Lung (tissue), 17 donors: ENCODE measurements at places on chromosomes 13 and 19.

DNA sequence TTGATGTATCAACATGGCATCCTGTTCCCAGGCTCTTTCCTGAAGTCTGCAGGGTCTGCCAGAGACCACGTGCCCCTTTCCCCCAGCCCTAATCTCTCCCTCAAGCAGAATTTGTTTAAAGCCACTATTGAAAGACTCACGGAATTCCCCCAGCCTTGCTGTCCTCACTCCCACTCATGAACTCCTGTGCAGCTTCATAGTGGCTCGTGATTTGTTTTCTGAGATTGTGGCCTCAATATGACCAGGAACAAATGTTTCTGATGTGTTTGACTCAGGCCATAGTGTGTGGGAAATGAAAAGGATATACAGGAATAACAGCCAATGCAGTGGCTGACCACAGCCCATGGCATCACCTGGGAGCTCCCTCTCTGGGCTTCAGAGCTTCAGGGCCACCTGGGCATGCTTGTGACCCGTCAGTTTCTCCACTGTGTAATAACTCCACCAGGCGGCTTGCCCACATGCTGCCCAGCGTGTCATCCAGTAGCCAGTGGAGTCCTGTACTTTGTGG, 8.1 kb upstream of the SERPINE3 start:
- H3K4me3 ChIP-seq = no peak overlapping the region
- DNase-seq = no peak
- H3K4me1 ChIP-seq = no peaks in the 10 kb centered on the region
- no peak overlapping the region for H3K27ac ChIP-seq
- H3K27me3 ChIP-seq = no peaks in the 10 kb centered on the region

DNA sequence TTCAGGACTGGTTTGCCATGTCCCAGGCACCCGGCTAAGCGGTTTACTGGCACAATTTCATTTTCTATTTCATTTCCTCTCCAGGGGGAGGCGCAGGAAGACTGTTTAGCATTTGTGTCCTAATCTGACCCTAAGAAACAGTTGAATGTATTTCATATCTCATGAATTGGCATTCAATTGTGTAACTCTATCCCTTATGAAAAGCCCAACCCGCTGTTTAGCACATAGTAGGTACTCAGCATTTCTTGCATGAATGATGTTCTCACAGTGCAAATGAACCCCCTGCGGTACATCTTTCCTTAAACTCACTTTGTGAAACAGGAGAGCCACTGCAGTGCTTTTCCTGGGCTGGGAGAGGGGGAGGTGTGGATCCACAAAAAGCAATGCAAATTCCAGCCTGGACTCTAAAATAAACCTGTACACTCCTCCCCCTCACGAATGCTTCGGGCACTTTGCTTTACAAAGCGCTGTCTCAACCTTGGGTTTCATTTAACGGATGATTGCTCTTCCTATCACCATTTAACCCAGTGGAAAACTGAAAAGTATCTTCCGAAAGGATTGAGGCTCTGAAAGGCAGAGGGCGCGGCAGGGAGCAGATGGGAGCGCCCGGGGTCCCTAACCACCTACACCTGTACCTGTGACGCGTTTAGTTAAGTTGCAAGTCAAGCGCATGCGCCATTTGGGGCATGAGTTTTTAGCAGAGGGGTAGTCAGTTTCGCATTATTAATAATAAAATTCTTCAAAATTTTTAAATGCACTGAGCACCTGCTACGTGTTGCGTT, 1.2 kb upstream of the EEF2 start:
- H3K4me1 ChIP-seq = no peaks in the 10 kb centered on the region
- peak overlapping the region; percentile 37 for H3K27ac ChIP-seq
- peak; percentile 67 for DNase-seq

DNA sequence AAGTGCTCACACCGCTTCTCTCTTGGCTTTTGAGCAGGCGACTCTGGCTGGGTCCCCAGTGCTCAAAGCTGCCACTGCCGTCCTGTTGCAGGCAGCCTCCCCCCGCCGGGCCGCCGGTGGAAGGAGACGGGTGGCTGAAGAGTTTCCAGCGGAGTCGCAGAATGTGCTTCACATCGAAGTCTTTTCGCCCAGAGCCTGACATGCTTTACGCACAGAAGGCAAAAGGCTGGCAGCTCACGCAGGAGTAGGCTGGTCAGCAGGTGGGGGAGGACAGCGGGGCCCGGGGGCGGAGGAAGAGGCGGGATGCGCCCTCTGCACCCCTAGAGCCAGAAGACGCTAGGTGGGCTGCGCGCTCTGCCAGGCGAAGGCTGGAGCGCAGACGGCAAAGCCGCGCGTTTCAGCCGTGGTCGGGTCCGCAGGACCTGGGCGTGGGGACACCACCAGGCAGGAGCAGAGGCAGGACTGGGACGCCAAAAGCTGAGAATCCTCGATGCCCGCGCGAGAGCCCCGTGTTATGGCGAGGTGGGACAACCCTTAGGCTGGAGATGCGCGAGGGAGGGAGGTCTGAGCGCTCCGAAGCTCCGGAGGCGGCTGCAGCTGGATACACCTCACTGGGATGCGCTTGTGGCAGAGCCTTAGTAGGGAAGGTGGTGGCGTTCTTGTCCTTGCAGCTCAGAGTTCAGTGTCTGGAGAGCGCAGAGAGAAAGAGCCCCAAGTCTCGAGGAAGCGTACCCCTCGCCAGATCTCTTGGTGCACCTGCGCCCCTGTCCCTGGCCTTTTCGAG, at the start of gene ATXN8OS:
ATXN8OS (plus strand) TSS at position 329 of the 784 bp plus-strand sequence.
- no peaks in the 10 kb centered on the region for H3K4me1 ChIP-seq
- H3K36me3 ChIP-seq = no peaks in the 10 kb centered on the region
- no peak within 1 kb of the TSS for H3K27ac ChIP-seq
- no peak within 1 kb of the TSS for H3K4me3 ChIP-seq
- H3K27me3 ChIP-seq = no peaks in the 10 kb centered on the region

GRCh38 chr19:4027146-4027545, 19.6 kb downstream of the PIAS4 start:
- no peaks in the 10 kb centered on the region for H3K4me1 ChIP-seq
- DNase-seq = no peak
- no peak overlapping the region for H3K27ac ChIP-seq
- no peaks in the 10 kb centered on the region for H3K27me3 ChIP-seq
- peaks cover under 1% of the 10 kb centered on the region for H3K36me3 ChIP-seq

DNA sequence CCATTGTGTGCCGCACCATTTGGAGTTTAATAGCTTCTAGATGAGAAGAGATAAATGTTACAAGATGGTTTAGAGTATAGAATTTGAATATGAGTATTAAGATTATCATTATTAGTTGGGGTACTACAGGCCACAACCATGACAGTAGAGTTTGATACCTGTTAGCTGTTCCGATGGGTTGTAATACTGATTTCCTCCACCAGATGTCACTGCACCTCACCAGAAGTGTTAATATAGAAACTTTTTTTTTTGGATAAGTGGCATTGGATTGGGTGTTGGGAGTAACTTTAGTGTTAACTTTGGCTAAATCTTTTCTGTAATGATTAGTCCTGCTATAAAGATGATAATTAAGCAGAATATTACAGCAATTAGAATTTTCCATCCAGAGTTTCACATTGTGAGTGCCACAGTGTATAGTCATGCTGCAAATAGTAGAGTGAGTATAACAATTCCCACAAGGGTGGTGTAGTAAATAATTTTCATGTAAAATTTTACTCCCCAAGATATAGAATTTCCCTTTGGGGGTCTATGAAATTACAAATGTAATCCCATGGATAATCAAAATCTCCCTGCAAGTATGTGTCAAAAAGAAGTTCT, 56.3 kb downstream of the PSG3 start:
- no peaks in the 10 kb centered on the region for H3K4me1 ChIP-seq
- no peaks in the 10 kb centered on the region for H3K36me3 ChIP-seq
- DNase-seq = no peak

GRCh38 chr13:108827646-108828045, 198.2 kb downstream of the MYO16 start:
- H3K4me1 ChIP-seq = no peaks in the 10 kb centered on the region
- no peak for DNase-seq
